Eye (tissue), 1 donor: ENCODE measurements at places on chromosomes 16 and 17.

DNA sequence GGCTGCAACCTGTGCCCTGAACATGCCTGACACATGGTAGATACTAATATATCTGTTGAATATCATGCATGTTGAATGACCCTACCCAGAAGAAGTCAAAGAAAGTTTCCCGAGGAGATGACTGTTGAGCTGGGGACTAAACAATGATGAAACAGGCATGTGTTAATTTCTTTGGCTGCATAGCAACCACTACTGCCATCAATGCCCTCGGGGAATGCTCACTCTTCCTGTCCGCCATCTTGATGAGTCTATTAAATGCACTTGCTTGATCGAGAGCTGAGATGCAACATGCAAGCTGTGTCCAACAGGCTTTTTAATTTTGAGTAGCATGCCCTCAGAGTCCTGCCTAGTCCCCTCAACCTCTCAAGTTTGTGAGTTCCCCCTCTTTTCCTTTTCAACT is 31.3 kb downstream of the GRIN2A start:
- no peak for DNase-seq

- DNase-seq, result no peak
Observed at GRCh38 chr17:7423679-7424078, 1.7 kb upstream of the SPEM2 start.

DNA sequence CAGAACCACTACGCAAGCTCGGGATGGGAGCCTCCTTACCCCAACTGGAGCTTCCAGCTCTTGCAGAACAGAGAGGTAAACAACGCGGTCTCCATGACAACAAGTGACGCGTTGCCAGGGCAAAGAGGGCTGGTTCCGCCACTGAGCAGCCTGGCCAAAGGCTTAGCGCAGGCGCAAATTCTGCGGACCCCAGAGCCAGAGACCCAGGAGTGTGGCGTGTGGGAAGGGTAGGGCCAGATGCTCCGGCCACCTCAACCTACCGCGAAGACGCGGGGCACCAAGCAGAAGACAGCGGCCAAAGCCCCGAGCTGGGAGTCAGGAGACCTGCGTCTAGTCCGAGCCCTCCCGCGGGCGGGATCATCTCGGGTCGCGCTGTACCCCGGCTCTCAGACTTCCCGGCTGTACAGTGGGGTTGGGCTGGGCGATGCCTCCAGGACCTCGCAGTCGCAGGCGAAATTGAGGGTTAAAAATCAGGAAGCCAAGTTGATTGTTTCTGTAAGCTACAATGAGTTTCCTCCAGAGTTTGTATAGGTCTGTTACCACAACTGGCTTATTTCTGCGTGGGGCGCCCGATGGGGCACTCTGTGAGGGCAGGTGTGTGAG is at the start of gene TEKT1:
TSS of gene TEKT1 (minus strand) at position 69 of the 603 bp plus-strand sequence. CDS start 1,353 bp downstream, outside the sequence.
- peak; percentile 97 for DNase-seq

DNA sequence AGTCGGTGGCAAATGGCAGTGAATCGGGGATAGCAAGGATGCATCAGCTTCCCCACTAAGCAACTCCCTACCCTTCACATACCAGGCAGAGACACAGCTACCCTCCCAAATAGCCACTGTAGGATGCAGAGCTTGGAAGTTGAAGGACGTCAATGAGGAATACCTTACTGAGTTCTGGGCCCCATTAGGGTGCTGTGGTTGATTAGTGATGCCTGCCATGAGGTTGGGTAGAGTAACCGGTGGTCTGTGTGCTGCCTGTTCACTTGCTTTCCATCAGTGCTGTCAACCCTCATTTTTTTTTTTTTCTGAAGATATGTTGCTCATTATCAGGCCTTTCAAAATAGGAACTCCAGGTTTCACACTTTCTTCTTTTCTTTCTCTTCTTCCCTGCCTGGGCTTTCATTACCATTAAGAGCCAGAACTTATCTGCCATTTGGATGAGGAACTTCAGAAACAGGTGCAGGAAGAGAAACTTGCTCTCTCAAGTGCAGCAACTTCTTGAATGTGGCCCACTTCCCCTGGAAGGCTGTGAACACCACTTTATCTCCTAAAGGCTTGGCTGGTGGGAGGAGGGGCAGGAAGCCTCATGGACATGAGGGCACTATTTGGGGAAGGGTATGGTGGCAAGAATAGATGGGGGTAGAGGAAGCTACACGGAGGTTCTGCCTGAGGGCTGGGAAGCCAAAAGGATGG is 183.5 kb downstream of the NTN1 start:
- no peak for DNase-seq

DNA sequence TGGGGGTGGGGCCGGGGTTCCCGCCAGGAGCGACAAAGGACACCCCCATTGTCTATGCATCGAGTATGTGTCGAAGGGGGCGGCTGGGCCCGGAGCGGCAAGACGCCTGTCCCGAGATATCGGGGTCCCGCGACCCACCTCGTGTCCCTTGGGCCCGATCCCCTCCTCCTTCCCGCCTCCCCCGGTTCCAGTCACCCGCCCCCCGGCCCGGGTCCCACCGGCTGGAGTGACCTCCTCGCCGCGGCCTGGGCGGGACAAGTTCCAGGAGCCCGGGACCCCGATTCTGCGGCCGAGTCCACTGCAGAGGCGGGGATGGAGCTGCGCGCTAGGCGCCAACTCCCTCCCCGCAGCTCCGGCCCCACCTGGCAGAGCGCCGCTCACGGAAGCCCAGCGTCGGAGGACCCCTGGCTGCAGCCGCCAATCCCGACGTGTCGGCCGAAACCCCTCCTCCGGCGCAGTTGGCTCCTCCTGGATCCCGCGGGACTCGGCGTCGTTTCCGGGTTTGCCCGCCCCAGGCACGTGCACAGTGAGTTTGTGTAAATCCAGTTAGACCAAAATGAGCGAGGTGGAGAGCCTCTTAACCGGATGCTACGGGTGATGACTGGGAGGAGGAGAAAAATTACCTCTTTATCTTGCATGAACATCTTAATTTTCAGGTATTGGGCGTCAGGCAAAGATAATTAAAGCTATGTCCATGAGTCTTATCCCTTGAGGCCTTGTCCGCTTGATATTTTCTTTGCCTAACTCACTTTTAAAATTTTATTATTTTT is at the start of gene NMRAL1:
TSS of gene NMRAL1 (minus strand) at position 434 of the 770 bp plus-strand sequence. CDS start 493 bp downstream, outside the sequence.
- peak; percentile 96 for DNase-seq

GRCh38 chr17:57604771-57605674 is 140.1 kb downstream of the CCDC182 start:
- peak; percentile 86 for DNase-seq

- DNase-seq, result no peak
Observed at GRCh38 chr17:56424543-56425044, 168.9 kb upstream of the NOG start.

DNA sequence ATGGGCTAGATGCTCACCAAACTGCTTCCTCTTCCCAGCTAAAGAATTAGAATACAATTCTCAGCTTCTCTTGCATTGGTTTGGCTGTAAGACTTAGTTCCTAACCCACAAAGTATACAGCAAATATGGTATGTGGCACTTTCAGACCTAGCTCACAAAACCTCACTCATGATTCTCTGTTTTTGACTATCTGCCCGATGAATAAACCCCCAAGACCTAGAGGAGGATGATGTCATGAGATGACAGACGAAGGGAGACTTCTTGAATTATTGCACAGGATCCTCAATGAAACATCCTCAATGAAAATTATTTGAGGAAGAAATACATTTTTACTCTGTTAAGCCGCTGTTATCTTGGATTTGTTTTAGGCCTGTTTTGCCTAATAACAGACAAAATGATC is 14.3 kb downstream of the CNOT1 start:
- no peak for DNase-seq

DNA sequence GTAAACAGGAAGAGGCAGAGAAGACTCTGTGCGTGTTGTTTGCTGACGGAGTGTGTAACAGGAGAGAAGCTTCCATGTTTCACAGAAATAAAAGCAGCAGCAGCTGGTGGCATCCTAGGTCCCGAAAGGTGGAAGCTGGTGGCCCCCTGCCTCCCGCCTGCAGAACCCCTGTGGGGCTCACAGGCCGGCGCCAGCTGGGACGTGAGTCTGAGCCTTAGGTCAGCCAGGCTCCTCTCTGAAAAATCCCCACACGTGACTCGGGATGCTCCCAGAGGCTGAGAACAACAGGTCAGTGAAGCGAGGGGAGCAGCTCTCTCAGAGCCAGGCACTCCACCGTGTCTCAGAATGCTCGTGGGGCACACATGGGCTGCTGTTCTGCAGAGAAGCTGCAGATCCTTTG is 27.4 kb downstream of the TMEM204 start:
- DNase-seq, result no peak

DNA sequence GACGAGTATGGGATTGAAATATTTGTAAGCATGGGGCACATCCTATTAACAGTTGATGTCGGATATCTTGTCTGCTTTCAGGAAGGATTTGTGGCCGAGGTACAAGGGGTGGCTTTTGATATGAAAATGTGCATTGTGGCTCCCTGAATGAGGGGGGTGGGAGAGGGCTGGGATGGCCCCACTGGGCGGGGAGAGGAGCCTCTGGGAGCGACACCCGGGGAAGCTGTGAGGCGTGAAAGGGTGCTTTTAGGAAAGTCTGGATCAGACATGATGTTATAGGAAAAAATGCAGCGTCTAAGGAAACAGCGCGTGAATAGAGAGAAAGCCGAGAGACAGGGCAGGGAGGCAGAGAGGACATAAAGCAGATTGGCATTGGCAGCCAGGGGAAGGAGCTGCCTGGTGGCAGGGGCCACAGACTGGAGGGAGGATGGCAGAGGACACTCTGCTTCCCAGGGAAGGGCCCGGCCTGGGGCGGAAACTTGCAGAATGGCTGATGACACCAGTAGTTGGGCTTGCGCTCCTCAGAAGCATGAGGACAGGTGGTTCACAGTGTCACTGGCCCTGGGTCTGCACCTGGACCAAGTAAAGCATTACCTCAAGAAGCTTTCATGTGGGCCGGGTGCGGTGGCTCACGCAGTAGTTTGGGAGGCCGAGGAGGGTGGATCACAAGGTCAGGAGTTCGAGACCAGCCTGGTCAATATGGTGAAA is 95.7 kb downstream of the NTN1 start:
- DNase-seq, result no peak

DNA sequence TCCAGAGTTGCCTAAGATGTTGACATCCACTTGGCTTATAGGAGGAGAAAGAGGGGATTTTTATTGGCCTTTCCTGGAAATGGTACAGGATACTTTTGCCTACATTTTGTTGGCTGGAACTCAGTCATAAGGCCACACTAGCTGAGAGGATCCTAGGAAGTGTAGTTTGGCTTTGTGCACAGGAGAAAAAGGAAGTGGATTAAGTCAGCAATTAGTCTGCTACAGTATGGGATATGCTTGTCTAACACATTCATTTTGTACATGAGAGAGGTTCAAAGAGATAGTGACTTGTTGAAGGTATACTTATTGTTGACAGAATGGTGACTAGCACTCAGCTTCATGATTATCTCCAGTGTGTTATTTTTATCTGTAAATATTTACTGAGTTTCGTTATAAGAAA is 10.3 kb downstream of the UTP18 start:
- DNase-seq, result no peak

- no peak for DNase-seq
Observed at GRCh38 chr17:82433560-82434215, 15.3 kb upstream of the OGFOD3 start.

GRCh38 chr17:44076716-44077594 is 6.4 kb downstream of the G6PC3 start:
- no peak for DNase-seq

DNA sequence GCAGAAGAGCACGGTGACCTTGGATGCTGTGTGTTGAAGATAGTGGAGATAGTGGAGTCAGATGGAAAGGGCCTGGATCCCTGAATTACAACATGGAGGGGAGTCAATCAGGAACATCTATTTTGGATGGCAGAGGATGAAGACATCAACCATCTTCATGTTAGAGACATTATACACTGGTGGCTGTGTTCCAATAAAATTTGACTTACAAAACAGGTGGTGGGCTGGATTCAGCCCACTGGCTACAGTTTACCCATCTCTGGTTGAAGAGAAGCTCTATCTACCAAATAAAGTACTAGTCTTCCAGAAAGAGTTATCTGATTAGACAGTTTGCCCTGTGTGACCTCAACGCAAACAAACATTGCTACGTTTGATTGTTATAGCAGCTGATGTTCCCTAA is 247.2 kb downstream of the XYLT1 start:
- no peak for DNase-seq

DNA sequence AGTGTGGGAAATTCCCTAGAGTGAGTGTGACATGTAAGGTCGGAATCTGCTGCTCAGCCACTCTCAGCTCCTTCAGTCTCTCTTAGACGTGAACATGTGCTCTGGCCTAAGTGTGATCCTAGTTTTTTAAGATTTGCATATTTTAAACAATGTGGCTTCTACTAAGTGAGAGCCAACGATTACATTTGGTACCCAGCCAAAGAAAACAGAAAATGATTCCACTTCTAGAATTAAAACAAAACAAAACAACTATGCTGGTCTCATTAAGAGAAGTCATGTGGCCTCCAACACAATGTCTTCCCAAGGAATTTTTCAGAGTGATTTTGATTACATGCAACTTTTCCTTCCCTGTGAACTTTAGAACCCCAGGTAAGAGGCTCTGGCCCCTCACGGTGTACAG is 10.1 kb downstream of the TMEM238L start:
- peak; percentile 32 for DNase-seq

DNA sequence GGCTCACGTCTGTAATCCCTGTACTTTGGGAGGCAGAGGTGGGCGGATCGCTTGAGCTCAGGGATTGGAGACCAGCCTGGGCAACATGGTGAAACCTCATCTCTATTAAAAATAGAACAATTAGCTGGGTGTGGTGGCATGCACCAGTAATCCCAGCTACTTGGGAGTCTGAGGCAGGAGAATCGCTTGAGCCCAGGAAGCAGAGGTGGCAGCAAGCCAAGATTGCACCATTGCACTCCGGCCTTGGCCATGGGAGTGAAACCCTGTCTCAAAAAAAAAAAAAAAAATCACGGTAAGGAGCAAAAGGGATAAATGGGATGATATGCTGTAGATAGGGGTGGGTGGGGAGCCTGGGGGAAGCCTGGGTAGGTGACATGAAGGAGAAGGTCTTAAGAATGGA is 20.4 kb upstream of the TMEM98 start:
- no peak for DNase-seq

DNA sequence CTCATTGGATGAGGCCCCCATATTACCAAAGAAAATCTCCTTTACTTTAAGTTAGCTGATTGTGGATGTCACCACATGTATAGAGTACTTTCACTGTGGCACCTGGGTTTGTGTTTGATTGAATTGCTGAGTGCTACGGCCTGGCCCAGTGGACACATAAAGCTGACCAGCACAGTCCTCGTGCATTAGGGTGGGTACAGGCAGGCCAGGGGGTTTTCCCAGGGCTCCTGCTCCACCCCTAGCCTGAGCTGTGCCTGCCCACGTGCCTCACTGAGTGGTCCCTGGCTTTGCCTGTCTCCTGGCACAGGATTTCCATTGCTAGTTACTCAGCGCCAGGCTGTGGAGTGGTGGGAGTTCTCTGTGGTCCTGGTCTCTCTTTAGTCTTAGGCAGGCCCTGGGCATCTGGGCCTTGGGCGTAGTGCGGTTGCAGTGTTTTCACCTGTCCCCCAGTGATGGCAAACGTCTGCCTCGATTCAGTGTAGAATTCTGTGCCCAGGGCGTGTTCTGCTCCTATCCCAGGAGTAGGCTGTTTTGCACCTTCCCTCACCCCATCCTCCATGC is 86.0 kb downstream of the RPTOR start:
- no peak for DNase-seq

DNA sequence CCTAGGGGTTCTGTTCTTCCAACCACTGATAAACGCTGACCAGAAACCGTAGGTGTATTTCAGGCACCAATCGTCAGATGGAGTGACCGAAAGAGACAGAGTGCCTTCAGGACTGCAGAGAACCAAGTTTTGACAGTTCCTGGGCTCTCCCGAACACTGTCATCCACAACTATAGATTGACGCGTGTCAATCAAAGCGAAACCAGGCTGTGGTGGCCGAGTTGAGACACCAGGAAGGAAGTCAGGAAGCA is 11.9 kb upstream of the AURKB start:
- DNase-seq, result no peak
